RWPE2 (cell line): ENCODE measurements at places on chromosomes 2 and 18.

DNA sequence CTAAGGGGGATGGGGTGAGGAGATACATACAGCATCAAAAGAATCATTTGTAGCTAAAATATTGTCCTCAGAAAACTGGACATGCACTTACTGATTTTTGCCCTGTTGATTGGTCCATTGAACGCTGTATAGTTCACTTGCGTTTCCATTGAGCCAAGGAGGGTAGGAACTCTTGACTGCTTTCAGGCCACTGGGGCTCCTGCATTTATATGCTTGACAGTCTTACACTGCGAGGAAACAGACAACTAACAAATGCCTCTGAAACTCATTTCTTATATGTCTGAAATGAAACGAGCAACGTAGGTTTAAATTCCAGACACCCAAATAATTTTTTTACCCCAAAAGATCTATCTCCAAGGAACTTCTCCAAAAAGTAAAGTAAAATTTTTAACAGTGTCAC is 42.1 kb downstream of the ARL5A start:
- DNase-seq = no peak

- DNase-seq = no peak
Observed at GRCh38 chr2:121051311-121051710, 233.7 kb downstream of the TFCP2L1 start.

DNA sequence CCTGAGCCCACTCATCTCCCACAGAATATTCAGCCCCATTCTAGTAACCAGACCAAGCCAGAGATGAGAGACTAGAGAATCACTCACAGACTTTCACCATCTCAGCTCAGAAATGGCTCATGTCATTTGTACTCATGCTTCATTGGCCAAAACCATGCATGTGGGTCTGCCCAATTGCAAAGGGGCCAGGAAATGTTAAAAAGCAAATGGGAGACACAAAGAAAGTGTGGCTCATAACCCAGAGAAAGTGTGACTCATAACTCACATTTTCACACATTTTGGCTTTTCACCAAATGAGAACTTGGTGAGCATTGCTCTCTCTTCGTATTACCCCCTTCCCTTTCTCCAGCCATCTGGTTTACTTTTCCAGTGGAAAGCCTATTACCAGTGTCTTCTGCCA is 66.2 kb downstream of the MDH1 start:
- no peak for DNase-seq

- DNase-seq = no peak
Observed at GRCh38 chr2:105279126-105279525, 37.6 kb downstream of the GPR45 start.

- no peak for DNase-seq
Observed at GRCh38 chr2:150675807-150676206, 188.3 kb upstream of the RND3 start.

DNA sequence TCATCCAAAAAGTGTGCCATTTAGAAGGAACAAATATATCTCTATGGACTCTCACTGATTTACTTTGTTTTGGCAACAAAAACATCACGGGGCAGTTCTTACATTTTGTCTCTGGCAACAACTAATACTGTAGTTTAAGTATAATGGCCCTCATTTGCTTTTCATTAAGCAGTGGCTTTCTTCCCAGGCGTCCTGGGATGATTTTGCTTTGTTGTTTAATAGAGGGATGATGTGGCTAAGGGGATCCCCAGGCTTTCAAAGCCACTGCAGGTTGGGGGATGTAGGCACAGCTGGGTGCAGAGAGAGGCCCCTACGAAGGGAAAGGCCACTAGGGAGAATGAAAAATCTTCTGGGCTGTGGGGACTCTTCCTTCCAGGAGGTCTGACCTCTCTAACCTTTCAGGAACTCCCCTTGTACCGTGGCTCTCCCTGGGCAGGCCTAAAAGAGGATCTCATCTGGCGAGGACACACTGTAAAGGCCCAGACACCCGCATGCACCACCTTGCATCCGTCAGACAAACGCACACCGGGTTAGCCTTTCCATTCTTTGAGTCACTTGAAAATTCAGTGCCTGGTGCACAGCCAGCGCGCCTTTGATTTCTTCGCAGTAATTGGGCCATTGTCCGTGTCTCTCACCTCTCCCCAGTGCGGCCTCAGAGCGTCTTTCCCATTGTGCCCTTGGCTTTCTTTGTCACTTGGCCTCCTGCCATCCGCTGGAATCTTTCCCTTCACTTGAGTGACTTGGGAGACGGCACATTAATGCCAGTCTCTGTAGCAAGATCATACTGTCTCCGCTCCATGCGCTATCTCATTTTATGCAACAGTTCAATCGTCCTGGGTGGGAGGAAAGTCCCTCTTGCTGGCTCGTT is 40.3 kb upstream of the AFF3 start:
- no peak for DNase-seq

- DNase-seq = peak; percentile 92
Observed at GRCh38 chr2:235025800-235026536, 74.2 kb downstream of the SH3BP4 start.

DNA sequence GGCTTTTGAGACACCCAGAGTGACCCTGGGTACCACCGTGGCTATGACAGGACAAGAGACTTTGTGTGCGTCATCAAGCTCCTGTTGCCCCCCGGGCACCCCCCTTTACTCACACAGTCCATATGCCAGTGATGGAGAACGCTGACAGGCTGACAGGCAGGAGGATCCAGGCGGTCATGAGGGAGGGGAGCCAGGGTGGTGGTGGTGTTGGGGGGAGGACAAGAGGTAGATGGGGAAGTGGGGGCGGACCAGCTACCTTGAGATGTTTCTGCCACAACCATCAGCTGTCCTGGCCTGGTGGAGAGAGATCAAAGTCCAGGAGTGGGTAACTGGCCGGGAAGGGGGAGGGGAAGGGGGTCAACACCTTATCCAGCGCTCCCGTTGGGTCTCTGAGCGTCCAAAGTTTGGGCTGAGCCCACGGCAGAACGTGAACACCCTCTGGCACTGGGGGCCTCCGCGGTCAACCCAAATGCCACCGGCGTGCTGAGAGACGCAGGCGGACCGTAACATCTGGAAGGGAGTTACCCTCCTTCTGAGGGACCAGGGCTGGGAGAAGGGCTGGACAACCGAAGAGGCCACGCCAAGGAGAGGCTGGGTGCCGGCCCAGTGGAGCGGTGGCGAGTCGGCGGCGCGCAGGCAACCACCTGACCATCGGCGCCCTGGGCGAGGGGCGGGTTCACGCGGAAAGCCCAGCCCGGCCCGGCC is 575 bp downstream of the TMEM150A start:
- DNase-seq = no peak

GRCh38 chr2:155377266-155377680 is 678.8 kb downstream of the KCNJ3 start:
- no peak for DNase-seq

- no peak for DNase-seq
Observed at GRCh38 chr2:74099835-74100234, 47.9 kb downstream of the BOLA3 start.

- no peak for DNase-seq
Observed at GRCh38 chr18:56468396-56468795, 170.0 kb downstream of the TXNL1 start.

GRCh38 chr2:88932686-88933085 is 241.2 kb downstream of the RPIA start:
- no peak for DNase-seq

- no peak for DNase-seq
Observed at GRCh38 chr2:223590964-223591363, 11.2 kb downstream of the SCG2 start.

DNA sequence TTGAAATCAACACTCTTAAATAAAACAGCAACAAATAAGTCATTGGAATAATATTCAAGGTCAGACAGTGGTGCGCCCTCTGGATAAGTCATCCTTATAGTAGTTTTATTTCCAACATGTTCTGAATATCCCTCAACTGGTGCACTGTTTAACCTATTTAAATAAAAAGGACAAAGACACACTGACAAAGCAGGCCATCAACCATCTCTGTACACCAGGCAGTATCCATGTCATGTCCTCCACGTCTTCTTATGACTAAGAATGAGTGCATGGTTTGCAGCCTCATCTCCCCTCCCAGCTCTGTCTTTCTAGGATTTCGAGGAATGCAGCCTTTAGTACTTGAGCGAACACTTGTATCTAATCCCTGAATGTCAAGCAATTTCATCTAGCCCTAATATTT is 42.4 kb downstream of the ST3GAL5 start:
- no peak for DNase-seq

DNA sequence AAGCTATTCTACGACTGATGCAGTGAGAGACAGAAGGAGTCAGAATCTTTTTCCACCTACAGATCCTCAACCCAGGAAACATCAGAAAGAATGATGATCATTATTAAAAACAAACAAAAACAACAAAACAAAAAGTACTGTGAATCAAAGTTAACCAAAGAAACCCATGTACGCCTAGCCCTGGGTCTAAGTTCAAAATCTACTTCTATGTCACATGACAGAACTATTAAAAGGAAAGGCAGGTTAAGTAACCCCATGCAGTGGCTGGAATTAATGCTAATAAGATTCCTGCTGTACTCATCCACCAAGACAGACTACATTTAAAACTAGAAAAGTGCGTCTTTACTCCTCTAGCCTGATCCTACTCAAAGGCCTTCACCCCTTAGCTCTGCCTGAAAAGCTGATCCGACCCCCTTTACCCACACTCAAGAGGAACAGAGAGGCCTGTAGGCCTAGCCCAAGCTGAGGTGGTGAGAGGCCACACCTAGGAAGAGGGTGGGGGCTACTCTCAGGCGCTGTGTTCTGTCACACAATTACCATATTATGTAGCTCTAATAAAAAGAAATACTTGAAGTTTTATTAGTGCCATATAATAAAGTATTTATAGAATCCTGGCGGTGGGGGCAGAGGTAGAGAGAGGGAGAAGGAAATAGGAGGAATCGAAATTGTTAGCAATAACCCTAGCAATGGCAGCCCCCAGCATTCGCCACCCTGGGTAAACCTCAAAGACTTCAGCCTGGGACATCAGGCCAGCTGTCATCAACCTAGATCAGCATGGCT is 37.1 kb downstream of the NHEJ1 start:
- no peak for DNase-seq

GRCh38 chr2:232386740-232387450 is 8.3 kb downstream of the ALPP start:
- DNase-seq = no peak

DNA sequence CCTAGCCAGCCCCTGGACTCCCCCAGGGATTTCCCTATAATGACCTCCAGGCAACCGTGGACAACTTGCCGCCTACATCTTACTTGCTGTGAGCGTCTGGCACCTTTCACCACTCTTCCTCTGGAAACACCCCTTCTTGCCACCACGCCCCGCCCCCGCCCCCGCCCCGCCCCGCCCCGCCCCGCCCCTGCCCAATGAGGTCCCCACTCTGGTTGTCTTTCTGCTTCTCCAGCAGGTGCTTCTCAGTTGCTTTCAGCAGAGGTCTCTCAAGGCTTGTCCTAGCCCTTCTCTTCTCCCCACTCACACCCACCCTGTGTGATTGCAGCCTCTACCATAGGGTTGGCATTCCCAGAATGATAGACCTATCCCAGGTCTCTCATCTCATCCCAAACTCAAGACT is 214.5 kb downstream of the EN1 start:
- no peak for DNase-seq

- DNase-seq = no peak
Observed at GRCh38 chr2:204437815-204438756, 107.2 kb upstream of the PARD3B start.

- DNase-seq = no peak
Observed at GRCh38 chr18:41593171-41593675, 361.8 kb upstream of the PIK3C3 start.

DNA sequence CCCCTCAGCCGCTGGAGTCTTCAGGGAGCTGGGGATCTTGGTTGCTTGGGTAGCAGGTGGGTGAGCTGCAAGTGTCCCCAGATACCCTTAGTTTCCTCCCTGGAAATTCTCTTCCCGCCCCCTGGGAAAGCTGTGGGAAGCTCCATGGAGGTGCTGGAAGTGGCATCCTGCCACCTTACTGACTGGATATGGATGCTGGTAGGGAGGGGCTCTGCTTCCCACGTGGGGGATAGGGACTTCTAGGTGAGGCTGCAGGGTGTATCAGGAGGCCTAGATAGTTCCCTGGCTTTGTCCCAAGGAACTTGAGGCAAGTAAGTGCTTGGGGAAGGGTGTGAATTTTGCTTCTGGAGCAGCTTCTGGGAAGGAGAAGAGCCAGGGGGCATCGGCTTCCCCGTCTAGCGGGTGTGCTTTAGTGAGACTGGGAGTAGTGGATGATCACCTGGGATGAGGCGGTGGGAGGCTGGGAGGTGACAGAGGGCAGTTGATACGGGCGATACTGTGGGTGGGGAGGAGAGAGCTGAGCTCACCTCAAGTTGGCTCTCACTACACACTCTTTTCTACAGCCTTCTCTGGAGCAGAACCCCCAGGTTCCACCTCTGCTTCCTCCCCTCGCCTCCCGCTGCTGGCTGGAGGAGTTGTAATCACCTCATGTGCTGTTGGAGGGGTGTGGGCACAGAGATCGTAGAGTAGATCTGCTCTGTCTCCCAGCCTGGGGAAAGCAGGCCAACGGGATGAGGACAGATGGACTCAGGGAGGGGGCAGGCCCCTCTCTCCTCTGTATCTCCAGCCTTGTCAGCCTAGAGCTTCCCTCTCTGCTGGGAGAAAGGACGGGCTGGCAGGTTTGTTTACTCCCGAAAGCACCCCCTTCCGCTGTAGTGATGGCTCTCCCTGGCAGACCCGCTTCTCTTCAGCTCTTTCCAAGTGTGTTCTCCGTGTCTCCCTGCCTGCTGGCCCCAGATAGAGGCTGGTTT is 19.8 kb downstream of the TET3 start:
- no peak for DNase-seq

DNA sequence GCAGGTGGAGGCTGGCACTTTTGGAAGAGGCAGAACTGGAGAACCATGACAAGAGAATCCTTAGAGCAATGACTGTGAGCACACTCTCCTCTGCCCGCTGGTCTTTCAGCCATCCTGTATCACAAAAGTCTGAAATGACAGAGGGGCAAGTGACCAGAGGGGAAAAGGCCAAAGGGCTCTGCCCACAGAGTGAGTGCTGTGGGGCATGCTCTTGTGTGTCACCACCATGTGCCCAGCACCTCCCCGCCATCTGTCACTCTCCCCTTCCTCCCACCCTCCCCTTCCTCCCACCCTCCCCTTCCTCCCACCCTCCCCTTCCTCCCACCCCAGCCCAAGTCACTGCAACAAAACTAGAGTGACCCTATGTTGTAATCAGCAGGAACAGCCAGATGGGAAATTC is 31.9 kb downstream of the DAW1 start:
- no peak for DNase-seq

DNA sequence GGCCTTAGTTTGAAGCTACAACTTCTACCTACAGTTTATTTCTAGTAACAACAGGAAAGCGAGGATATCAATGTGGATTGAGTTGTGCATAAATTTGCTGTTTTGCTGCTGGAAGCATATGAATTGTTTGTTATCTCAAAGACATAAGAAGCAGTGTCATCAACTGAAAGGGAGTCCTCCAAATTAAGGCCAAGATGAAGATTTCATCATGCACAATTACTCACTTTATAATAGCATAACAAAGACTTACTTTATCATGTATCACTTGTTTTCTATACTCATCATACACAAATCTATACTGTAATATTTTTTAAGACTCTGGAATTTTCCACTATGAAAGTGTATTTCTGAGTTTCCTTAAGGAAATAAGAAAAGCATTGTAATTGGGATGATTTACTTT is 136.1 kb upstream of the FANCL start:
- DNase-seq = no peak

GRCh38 chr2:190980630-190981209 is 33.3 kb downstream of the STAT1 start:
- DNase-seq = no peak

GRCh38 chr2:18399601-18400000 is 160.9 kb downstream of the RDH14 start:
- no peak for DNase-seq

- DNase-seq = no peak
Observed at GRCh38 chr2:25290811-25291495, 50.8 kb downstream of the DNMT3A start.

GRCh38 chr18:55900380-55900779 is 312.4 kb upstream of the TCF4 start:
- DNase-seq = no peak

GRCh38 chr2:107621186-107622165 is 205.2 kb upstream of the RGPD4 start:
- DNase-seq = no peak
